ENCODE measurements at places on chromosomes 2 and 18.
A peak's percentile ranks its signal among the peaks of the same experiment; 100 is the strongest.

DNA sequence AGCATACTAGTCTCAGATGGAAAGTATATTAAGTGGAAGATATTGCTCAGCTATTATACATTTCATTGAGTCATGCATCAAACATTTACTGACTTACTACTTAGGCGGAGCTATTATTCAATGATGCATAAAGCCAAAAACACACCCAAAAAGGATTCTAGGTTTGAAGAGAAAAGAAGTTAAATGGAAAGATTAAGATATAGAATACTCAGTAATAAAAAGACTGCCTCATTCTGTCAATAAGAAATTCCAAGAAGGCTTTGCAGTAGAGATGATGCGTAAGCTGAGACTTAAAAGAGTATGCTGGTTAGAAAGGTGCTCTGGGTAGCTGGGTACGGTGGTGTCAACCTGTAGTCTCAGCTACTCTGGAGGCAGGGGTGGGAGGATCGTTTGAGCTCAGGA lies 27.6 kb downstream of the STK17B start:
- no peak for DNase-seq

DNA sequence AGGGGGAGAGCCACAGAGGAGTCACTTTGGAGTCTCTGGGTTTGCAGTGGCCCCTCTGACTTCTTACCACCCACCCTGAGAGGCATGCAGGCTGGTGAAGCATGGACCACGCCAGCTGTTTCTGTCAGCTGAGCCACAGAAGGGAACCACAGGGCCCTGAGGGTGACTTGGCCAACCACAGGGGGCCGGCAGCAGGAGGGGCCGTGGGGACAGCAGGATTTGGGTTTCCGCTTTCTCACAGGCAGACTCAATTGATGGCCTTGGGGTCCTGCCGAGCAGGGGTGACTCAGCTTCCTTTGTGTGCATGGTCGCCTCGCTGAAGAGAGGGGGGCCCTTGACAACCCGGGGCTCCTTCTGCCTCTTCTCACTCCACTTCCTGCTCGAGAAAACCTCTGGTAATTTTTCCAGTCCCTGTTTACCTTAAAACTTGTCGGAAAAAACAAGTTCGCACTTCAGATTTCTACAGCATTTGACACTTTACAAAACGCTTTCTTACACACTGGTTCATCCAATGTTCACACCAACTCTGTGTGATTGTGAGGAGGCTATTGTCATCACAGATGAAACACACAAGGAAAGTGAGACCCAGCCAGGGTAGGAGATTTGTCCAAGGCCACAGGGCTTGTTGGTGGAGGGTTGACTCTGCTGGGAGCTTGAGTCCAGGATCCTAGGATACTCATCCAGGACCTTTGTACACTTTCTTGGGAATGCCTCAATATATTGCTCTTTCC lies 311.2 kb downstream of the LPIN1 start:
- peak; percentile 30 for DNase-seq

DNA sequence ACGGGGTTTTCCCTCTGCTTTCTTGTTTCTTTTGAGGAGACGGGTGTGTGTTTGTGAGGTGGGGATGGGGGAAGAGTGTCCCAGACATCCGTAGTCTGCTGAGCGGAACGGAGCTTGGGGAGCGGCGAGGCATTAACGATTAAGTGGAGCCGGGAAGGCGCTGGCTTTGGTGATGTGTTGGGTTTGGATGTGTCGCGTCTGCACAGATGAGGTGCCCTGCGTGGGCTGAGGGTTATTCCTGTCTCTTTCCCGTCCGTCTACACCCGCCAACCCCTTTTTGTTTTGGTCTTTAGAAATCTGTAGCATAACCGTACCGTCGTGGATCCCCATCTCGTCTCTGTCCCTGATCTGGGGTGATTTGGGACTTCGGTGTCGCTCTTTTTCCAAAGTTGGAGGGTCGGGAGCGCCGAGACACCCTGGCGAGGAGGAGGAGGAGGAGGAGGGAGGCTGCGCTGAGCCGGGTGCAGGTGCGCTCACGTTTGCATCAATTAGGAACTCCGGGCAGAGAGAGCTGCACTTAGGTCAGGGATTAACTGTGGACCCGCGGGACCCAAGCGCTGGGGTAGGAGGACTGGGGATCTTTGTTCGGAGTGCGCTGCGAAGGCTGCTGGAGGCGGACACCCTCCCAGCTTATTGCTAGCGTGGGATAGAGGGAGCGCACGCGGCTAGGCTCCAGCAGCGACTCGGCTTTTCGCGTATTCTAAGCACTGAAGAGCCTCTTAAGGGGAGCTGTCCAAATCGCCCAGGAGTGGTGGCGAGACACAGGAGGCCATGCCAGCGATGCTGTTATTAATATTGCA lies 720.3 kb downstream of the DPP10 start:
- DNase-seq: no peak

- no peak for DNase-seq
Measured at GRCh38 chr2:28399956-28400355, 7.3 kb downstream of the FOSL2 start.

DNA sequence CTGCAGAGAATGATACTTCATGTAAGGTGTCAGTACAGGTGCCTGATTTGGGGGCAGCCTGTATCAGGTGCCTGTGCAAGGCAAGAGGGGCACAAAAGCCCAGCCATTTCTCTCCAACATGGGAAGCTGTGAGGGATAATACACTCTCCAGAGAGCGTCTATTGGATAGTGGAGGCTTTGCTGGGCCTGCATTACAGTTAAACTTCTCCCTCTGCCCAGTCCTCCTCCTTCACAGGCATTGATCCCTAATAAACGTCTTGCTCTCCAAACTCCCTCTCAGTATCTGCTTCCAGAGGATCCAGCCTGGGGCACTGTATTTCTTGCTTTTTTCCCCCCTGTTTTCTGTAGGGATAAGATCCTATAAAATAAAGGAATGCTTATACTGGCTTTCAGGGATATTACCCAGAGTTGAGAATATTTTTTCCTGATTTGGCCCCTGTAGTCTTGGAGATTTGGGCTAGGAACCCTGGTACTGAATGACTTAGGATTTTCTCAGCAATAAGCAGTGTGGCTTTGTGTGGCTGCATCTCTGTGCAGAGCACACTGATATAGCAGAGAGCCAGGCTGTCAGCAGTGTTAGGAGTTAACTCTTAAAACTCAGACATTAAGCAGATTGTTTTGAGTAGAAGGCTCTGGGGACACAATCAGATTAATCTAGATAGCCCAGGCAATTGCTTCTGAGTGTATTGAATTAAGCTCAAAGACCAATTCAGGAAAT lies 330.6 kb downstream of the CYRIA start:
- DNase-seq: no peak

DNA sequence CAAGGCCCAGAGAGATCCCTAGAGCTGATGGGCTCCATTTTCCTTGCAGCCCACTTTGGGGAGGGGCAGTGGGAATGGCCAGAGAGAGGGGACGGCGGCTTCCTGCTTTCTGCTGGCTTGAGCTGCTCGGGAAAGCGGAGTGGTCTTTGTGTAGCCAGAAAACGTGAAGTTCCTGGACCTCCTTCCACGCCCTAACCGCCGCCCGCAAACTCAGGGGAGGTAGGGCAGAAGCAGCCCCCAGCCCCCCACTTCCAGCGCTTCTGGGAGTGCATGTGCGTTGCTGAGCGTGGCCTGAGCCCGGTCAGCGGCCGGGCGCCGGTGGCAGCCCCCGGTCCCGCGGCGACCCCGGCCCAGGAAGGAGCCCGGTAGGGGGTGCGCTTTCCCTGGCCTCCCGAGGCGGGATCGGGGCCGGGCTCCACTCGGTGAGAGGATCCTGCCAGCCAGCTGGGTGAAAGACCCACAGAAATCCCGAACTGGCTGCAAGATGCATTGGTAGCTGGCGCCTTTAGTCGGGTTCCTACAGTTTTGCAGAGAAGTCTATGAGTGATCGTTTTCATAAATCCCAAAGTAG lies 25.3 kb upstream of the BOD1L2 start:
- no peak for DNase-seq

DNA sequence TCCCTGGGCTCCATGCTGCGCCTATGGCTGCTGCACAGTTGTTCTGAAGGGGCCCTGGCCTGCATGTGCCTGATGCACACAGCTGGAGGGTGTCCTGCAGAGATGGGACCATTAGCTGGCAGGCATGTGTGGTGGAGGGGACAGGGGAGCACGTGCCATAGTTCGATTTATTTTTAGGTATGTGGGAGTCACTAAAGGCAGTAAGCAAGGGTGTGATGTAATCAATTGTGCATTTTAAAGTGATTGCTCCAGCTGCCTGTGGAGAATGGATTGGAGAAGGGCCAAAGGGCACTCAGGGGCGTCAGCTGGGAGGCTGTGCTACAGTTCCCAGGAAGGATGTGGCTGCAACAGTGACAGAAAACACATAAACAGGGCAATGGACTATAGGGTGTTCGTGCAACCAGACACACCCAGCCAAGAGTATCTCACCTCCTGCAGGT lies 205.1 kb downstream of the ARL4C start:
- DNase-seq: peak; percentile 38

- peak; percentile 48 for DNase-seq
Measured at GRCh38 chr2:26692279-26692896, at the start of gene KCNK3. TSS of gene KCNK3 (plus strand) at chr2:26692722. CDS start at chr2:26692876, 154 bp downstream.

DNA sequence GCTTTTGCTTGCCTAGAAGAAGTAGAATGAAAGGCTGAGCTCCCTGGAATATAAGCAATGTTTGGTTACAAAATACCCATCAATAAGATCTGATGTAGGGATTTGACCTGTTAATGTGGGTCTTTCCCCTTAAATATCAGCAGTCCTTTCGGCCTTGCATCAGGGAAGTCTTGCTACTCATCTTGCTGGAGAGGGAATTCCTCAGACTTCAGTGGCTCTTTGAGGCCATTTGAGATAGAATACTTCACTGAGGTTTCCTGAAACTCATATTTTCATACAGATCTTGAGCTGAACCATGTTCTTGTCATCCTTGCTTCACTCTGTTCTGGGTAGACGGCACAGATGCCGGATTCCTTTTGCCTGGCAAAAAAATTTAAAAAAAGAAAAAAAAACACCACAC lies 3.9 kb downstream of the TWIST2 start:
- no peak for DNase-seq

- DNase-seq: no peak
Measured at GRCh38 chr18:31093880-31094279, 8.3 kb downstream of the DSC2 start.

DNA sequence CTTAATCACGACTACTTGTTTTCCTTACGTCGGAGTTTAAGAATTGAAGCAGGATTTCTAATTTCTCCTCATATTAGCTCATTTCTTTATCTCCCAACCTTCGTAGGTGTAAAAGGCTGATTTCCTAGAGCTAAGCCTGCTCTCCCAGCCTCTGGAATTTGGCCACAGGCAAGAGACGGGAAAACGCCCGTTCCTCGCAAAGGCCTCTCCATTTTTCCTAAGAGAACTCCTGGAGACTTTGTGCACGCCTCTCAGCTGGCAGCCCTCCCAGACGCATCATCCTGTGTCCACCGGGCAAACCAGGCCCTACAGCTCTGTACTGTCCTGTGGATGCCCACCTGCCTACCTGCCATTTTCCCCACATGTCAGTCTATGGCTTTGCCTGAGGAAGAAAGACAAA lies 106.3 kb downstream of the FTCDNL1 start:
- no peak for DNase-seq

- no peak for DNase-seq
Measured at GRCh38 chr18:57819671-57820460, 16.8 kb upstream of the ATP8B1 start.

DNA sequence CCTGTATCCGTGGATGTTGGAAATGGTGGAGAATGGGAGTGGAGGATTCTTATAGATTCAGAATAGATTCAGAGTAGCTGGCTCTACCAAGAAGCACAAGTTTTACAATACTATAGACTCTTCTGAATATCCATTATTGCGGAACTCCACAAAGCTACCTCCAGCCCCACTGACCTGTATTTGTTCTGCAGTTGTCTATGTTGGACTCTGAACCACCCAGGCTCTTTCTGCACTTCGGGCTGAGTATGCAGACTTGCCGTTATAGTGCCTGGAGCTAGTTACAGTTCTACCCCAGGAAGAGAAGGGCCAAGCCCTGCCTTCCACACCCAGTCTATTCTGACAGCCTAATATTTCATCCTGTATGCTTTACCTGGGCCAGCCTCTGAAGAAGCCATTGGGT lies 4.4 kb upstream of the RGPD4 start:
- no peak for DNase-seq

- no peak for DNase-seq
Measured at GRCh38 chr2:137178951-137179377, 413.6 kb downstream of the THSD7B start.

GRCh38 chr2:109456776-109457175 lies 157.0 kb downstream of the SEPTIN10 start:
- no peak for DNase-seq

DNA sequence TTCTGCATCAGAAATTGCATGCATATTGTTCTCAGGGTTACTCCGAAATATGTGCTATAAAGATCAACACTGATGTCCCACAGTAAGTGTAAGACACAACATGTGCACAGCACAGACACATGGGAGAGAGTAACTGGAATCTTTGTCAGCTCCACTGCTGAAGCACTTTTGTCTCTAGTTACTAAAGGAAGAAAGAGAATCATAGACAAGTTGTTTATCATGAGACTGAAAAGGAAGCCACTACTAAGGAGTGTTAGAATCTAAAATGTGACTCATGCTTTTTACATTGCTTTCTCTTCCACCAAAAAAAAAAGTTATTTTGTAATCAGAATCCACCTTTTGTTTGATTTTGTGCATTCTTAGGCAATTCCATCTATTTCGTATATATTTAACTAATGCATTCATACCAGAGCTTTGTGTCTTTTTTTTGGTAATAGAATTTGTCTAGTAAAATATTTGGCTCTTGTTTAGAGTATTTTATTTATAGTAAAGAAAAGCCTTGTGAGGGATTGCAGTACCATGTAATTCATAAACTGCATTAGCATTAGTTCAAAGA lies 502.4 kb downstream of the FBXO15 start:
- DNase-seq: no peak

DNA sequence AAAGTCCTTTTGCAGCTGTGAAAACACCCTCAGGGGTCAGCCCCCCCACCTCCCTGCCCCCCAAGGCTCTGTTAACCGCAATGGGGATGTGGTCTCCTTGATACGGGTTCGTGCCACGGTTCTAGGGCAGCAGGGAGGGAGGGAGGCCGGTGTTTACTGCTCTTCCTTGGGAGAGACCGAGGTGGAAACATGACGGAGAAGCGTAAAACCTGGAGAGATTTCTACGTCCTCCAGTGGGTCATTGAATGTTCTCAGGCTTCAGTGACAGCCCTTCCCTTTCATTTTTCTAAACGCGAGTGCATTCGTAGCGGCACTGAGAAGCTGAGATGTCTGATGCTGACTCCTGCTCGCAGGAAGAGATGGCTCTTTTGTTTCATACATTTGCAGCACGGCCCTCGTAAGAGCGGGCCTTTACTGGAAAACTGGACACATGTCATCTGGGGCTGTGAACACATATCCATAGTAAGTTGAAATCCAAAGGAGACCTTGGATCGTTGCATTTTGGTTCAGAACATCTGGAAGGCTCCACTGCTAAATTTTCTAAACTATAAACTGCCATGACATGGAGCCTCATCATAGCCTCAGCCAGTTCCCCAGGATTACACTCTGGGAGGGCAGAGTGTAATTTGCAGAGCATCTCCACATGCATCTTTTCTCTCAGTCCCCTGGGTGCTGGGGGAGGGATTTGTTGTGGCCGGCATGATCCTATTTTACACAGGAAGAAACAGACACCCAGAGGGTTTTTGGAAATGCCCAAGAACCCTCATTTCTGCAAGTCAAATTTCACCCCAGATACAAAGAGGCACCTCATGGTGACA lies 40.6 kb upstream of the HDAC4 start:
- no peak for DNase-seq

- DNase-seq: no peak
Measured at GRCh38 chr18:66209656-66210055, 394.2 kb downstream of the CDH19 start.

Data from T-cell (primary cell).